ENCODE measurements at places on chromosomes 7 and 10. TPM values are rescaled to one million over a fixed set of nuclear protein-coding genes. Genes with fewer than 3 reads are reported as not detected.
A peak's percentile ranks its signal among the peaks of the same experiment; 100 is the strongest.

GRCh38 chr7:89607792-89608191, 546.5 kb upstream of the STEAP1 start:
- H3K4me1 ChIP-seq: no peaks in the 10 kb centered on the region
- no peak for DNase-seq
- no peaks in the 10 kb centered on the region for H3K36me3 ChIP-seq
- H3K27me3 ChIP-seq: no peaks in the 10 kb centered on the region
- H3K4me3 ChIP-seq: no peak overlapping the region

DNA sequence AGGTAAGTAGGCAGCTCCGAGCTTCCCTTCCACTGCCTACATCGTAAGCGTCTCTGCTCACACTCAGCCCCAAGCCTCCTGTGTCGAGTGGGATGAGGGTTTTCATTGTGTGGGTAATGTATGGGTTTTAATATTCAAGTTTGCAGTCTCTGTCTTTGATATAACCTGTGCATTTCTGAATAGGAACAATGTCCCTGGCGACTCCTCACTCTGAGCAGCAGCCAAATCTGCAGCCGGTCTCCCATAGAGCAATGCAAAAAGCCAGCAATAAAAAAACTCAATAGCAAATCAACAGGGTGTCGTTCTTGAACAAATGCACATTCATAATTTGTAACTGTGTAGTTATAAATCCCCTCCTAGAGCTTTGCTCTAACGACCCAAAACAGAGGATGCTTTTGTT, 33.4 kb downstream of the PPP1R17 start:
- DNase-seq: no peak
- no peak overlapping the region for H3K4me3 ChIP-seq
- H3K4me1 ChIP-seq: no peaks in the 10 kb centered on the region
- H3K27me3 ChIP-seq: peaks cover 2% of the 10 kb centered on the region
- H3K27ac ChIP-seq: no peak overlapping the region

- peaks cover 2% of the 10 kb centered on the region for H3K4me1 ChIP-seq
- H3K27ac ChIP-seq: no peak overlapping the region
- no peak overlapping the region for H3K4me3 ChIP-seq
- H3K36me3 ChIP-seq: peaks cover 6% of the 10 kb centered on the region
- H3K27me3 ChIP-seq: no peaks in the 10 kb centered on the region
- DNase-seq: no peak
Measured at GRCh38 chr7:30079880-30080279, 51.7 kb downstream of the PLEKHA8 start.

DNA sequence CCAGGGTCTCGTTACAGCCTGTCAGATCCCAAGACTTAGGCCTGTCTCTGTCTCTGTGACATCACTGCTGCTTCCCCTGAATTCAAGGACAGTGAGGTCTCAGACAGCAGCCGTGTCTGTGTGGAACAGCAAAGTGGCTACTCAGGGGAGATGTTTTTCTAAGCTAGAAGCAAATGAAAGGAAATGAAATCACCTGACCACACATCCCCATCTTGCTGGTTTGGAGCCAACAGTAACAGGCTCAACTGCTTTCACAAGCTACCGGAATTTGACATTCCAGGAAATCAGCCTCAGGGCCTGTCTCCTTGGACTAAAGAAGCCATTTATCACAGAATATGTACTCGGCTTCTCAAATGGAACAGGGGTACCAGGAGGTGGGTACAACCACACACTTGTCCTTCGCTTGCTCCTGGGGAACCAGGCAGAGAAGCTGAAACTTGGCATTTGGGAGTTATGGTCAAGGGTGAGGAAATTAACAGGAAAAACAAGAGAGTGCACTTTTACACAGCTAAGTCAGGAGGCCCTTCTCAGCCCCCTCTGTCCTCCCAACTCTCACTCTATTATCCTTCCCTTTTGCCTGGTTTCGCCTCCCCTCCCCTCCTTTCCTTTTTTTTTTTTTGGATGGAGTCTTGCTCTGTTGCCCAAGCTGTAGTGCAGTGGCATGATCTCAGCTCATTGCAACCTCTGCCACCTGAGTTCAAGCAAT, 73.2 kb downstream of the SPDYE5 start:
- H3K27ac ChIP-seq: peak overlapping the region; percentile 69
- H3K4me3 ChIP-seq: no peak overlapping the region
- H3K36me3 ChIP-seq: peaks cover 53% of the 10 kb centered on the region

DNA sequence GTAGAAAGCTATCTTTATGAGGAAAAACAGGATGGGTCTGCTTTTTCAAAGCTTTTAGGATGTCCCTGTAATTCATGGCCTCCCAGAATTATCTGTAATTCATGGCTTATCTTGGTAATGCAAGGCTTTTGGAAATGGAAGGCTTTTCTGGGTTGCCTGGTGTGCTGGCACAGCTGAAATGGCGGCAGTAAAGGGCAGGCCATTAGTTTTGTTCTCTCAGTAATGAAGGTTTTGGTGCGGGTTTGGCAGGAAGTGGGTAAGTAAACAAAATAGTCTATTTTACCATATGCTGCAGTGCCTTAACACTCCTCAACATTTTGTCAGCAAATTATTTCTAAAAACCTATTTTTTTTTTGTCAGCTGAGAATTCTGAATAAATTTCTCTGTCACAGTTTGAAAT, 69.3 kb downstream of the LRGUK start:
- H3K36me3 ChIP-seq: no peaks in the 10 kb centered on the region
- H3K4me3 ChIP-seq: no peak overlapping the region
- DNase-seq: no peak
- H3K27me3 ChIP-seq: peaks cover 7% of the 10 kb centered on the region
- no peak overlapping the region for H3K27ac ChIP-seq
- H3K4me1 ChIP-seq: no peaks in the 10 kb centered on the region

DNA sequence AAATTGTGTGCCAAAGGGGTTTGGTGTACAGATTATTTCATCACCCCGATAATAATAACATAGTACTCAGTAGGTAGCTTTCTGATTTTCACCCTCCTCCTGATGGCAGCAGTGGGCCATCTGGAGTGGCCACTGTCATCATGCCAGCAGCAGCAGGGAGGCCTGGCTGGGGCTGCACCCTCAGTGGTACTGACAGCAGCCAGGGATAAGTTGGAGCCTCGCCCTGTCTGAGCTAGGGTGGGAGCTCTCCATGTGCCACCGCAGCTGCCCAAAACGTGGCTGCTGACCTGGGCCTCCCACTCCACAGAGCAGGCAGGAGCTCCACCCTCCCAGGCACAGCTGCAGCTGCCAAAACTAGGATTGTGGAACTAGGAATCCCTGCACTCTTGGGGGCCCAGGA, 700.8 kb upstream of the KCND2 start:
- no peak for DNase-seq
- H3K27ac ChIP-seq: no peak overlapping the region
- no peaks in the 10 kb centered on the region for H3K4me1 ChIP-seq
- H3K36me3 ChIP-seq: no peaks in the 10 kb centered on the region
- H3K27me3 ChIP-seq: no peaks in the 10 kb centered on the region

- H3K4me3 ChIP-seq: no peak overlapping the region
- no peaks in the 10 kb centered on the region for H3K36me3 ChIP-seq
- DNase-seq: no peak
- H3K27me3 ChIP-seq: no peaks in the 10 kb centered on the region
Measured at GRCh38 chr10:82278401-82279182, 403.6 kb downstream of the NRG3 start.

- DNase-seq: no peak
- no peaks in the 10 kb centered on the region for H3K27me3 ChIP-seq
- no peak overlapping the region for H3K27ac ChIP-seq
Measured at GRCh38 chr7:112079673-112080072, 126.5 kb downstream of the DOCK4 start.

GRCh38 chr10:59561477-59562121, 148.1 kb downstream of the SLC16A9 start:
- no peak for DNase-seq
- H3K4me1 ChIP-seq: no peaks in the 10 kb centered on the region
- no peak overlapping the region for H3K27ac ChIP-seq
- no peak overlapping the region for H3K4me3 ChIP-seq

DNA sequence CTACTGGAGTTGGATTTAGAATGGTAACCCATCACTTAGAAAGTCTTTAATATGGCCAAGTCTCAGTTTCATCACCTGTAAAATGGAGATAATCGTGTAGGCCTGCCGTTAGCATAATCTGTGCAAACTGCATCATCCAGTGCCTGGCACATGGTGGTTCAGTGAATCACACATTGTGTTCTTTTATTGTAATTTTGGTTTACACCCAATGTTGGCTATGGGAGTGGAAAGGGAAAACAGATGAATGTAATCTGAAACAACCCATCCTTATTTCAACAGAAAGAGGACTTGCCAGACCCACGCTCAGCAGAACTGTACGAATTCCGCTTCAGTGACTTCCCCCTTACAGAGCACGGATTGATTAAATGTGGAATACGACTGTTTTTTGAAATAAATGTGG, 27.5 kb downstream of the PDE6C start:
- no peak overlapping the region for H3K27ac ChIP-seq
- H3K27me3 ChIP-seq: peaks cover 21% of the 10 kb centered on the region
- H3K4me3 ChIP-seq: no peak overlapping the region
- no peaks in the 10 kb centered on the region for H3K36me3 ChIP-seq
- no peak for DNase-seq

The SVOPL gene
- not detected for total RNA-seq

The HOGA1 gene
- 0.27 TPM for total RNA-seq

The CCL24 gene
- not detected for total RNA-seq

Measured in HFFc6 (cell line).